ENCODE measurements at places on chromosomes 7 and 10.

DNA sequence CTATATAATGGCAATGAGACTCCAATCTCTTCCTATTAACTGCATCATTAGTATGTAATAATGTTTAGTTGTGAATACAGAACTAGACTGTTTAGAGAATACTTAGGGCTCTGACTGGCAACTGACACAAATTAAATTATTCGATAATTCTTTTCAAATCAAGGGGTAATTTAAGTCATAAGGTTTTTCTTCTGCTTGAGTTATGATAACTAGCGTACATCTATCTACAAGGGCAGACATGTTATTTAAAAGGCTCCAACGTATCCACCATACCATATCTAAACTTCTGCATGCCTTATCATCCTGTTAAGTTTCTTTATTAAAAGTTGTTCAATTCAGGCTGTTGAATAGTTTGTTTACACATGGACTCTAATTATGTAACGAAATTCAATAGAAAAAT lies 11.2 kb downstream of the SEMA3C start:
- H3K4me3 ChIP-seq, result no peak overlapping the region
- DNase-seq, result no peak
- H3K36me3 ChIP-seq, result peaks cover 11% of the 10 kb centered on the region
- H3K27me3 ChIP-seq, result no peaks in the 10 kb centered on the region

DNA sequence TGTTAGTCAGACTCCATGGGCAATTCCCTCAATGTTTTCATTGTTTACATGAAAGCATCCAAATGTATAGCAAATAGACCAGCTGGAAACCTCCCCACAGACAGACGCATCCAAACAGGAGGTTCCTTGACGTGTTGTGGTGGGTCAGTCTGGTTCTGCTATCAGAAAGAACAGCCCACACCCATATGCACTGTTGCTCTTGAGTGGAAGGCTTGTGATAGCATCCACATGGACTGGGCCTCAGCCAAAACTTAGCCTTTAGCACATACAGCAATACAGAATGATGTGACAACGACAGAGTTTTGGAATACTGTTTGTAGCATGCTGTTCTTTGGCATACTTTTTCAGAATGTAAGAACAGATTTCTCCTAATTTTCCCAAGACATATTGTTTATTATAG lies 299.2 kb upstream of the ETV1 start:
- no peaks in the 10 kb centered on the region for H3K27me3 ChIP-seq
- H3K27ac ChIP-seq, result no peak overlapping the region
- DNase-seq, result no peak
- no peak overlapping the region for H3K4me3 ChIP-seq
- no peaks in the 10 kb centered on the region for H3K4me1 ChIP-seq

- DNase-seq, result no peak
- peaks cover 72% of the 10 kb centered on the region for H3K36me3 ChIP-seq
- peaks cover 2% of the 10 kb centered on the region for H3K4me1 ChIP-seq
- no peak overlapping the region for H3K4me3 ChIP-seq
- H3K27ac ChIP-seq, result no peak overlapping the region
Measured at GRCh38 chr10:11272915-11273389, 255.3 kb downstream of the CELF2 start.

DNA sequence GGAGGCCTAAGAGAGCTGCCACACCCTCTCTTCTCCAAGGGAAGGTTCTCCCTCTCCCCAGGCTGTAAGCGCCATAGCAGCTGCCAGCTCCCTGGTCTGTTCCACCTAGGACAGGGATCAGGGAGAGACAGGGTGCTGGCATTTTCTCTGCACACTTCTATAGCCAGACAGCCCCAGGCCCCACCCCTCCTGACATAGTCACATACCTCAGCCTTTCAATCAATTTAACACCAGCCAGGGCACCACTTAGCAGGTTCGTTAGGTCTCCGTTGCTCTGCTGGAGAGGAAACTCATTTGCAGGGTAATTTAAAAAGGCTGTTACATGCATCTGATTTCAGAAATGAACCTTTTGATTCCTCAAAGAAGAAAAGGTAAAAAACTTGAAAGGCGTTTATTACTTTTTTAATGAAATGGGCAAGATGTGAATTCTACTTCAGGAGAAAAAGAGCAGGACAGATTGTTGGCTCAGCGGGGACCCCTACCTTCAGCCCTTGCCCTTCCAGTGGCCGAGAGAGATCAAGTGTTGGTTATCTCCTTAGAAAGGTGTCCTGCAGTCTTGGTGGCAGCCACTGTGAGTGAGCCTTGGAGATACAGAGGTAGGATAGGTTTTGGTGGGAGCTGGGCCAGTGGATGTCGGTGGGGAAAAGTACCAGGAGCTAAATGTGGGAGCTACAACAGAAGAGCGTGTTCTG lies 180.5 kb upstream of the GALNT17 start:
- DNase-seq, result no peak
- H3K4me3 ChIP-seq, result no peak overlapping the region
- no peak overlapping the region for H3K27ac ChIP-seq
- H3K27me3 ChIP-seq, result no peaks in the 10 kb centered on the region
- no peaks in the 10 kb centered on the region for H3K36me3 ChIP-seq

DNA sequence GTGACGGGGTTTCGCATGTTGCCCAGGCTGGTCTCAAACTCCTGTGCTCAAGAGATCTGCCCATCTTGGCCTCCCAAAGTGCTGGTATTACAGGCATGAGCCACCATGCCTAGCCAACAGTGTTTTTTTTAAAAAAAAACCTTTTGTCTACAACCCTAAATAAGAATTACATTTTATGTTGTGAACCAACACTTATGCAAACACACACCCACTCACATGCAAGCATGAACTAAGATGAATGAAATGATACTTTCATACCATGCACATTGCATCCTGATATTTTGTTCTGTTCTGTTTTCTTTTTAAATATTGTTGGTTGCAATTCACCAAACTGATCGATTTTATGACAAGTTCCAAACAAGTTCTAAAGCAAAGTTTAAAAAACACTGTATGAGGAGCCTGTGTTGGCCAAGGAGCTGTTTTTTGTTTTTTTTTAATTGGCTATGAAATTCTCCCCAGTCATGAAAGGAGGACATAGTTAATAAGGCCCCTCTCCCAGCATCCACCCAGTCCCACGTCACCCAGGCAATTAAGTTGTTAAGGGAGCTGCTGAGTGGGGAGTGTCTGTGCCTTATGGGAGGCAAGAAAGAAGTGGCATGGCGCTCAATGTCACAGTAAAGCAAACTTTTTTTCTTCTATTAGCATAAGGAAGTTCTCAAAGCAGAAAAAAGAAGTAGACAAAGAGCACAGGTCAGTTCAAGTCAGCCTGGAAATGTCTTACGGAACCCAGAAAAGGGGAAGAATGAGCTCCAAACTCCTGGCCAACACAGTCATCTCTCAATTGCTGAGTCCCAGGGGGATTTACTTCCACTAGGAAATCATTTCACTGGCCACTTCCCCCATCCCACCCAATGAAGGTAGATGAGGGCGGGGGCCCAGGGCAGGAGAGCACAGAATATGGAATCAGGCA lies 50.1 kb downstream of the NOD1 start:
- H3K36me3 ChIP-seq, result peaks cover 28% of the 10 kb centered on the region
- no peak overlapping the region for H3K4me3 ChIP-seq
- no peak overlapping the region for H3K27ac ChIP-seq
- H3K4me1 ChIP-seq, result peaks cover 2% of the 10 kb centered on the region

GRCh38 chr10:66927971-66928770 lies 2.3 kb downstream of the LRRTM3 start:
- H3K27me3 ChIP-seq, result peaks cover 58% of the 10 kb centered on the region
- H3K4me1 ChIP-seq, result peaks cover 3% of the 10 kb centered on the region
- DNase-seq, result no peak

DNA sequence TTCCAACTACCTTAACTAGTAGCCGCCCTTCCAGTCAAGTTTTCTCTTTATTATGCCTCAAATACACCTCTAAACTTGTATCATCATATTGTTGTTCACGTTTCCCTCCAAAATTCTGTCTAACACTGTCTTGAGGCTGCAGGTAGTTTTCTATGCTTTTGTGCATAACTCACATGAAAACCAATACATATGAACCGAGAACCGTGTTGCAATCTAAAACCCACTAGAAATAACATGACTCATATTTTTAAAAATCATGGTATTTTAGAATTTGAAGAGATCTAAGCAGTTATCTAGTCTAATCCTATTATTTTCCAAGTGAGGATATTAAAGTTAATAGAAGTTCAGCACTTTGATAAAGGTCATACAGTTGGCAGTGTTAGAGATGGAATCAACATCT lies 18.2 kb downstream of the LIPF start:
- DNase-seq, result no peak
- no peaks in the 10 kb centered on the region for H3K36me3 ChIP-seq
- H3K27me3 ChIP-seq, result no peaks in the 10 kb centered on the region
- H3K27ac ChIP-seq, result no peak overlapping the region
- no peak overlapping the region for H3K4me3 ChIP-seq
- H3K4me1 ChIP-seq, result no peaks in the 10 kb centered on the region

GRCh38 chr10:4678023-4678950 lies 147.7 kb upstream of the AKR1E2 start:
- H3K27ac ChIP-seq, result no peak overlapping the region
- no peaks in the 10 kb centered on the region for H3K36me3 ChIP-seq
- peaks cover 1% of the 10 kb centered on the region for H3K4me1 ChIP-seq
- DNase-seq, result peak; percentile 84
- H3K27me3 ChIP-seq, result no peaks in the 10 kb centered on the region
- no peak overlapping the region for H3K4me3 ChIP-seq

- H3K27me3 ChIP-seq, result no peaks in the 10 kb centered on the region
- H3K4me3 ChIP-seq, result no peak overlapping the region
- no peak overlapping the region for H3K27ac ChIP-seq
- peaks cover 46% of the 10 kb centered on the region for H3K36me3 ChIP-seq
- no peak for DNase-seq
Measured at GRCh38 chr7:102455596-102455995, 9.1 kb downstream of the ALKBH4 start.

DNA sequence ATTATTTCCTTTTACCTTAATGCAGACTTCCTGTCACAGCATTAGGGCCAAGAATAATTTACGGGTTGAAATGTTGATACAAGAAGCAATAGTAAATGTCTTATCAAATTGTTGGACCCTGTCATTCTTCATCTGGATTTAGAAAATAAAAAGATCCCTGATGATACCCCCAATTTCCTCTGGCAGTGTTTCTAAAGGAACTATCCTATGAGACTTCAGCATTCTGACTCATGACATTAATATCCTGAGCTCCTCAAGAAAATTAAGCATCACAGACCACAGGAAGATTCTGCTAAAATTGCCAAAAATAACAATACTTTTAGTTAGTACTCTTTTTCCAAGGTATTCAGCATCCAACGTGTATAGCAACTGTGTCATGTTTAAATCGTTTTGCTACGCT lies 490.5 kb upstream of the ANKRD30A start:
- no peaks in the 10 kb centered on the region for H3K36me3 ChIP-seq
- H3K27me3 ChIP-seq, result no peaks in the 10 kb centered on the region
- peaks cover 1% of the 10 kb centered on the region for H3K4me1 ChIP-seq
- peak; percentile 25 for DNase-seq

DNA sequence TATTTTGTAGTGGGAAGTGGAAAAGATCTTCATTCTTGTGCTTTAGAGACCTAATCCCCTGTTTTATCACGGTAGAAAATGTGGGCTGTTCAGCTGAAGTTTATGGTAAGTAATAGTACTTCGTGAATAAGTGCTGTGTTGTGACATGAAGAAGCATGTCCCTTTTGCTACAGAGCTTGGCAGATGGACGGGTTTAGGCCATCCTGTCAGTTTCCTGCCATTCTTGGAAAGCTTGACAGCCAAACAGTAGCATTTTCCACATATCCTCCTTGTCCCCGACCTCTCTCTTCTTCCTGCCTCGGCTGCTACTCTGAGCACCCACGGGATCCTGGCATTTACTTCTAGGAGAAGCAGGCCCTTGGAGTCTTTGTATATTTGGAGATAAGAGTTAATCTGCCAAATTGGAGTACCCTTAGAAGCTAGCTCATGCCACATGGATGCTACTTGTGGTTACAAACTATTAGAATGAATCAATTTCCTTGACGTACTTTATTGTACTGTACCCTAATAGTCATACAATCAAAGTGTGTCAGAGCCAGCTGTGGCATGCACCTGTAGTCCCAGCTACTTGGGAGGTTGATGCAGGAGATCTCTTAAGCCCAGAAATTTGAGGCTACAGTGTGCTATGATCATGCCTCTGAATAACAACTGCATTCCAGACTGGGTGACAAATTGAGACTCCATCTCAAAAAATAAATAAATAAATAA lies 39.2 kb downstream of the PNLIPRP3 start:
- peaks cover 4% of the 10 kb centered on the region for H3K27me3 ChIP-seq
- no peaks in the 10 kb centered on the region for H3K4me1 ChIP-seq
- no peak for DNase-seq
- H3K27ac ChIP-seq, result no peak overlapping the region
- H3K36me3 ChIP-seq, result peaks cover under 1% of the 10 kb centered on the region
- no peak overlapping the region for H3K4me3 ChIP-seq

DNA sequence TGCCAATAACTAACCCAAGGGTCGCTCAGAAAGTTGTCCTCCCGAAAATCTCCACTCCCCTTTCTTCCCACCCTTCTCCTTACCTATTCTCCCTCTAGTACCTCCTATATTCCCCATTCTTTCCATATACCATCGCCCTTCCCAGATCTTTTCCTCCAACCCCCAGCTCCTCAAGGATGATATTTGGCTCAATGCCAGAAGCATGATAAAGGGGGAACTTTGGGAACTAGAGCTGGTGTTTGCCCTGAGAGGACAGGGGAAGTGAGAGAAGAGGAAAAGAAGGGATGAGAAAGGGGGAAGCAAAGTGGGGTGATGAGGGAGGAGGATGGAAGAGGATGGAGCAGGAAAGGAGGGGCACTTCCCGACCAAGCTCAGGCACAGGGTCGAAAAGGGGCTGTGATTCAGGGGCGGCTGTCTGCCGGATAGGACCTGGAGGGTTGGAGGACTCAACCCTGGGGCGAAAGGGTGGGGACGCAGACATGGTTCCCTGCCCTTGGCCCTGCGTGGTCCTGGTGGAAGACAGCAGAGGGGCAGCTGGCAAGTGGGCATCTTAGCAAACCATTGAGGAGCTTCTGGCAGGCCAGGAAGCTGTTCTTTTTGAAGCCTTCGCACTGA lies 1.8 kb downstream of the OIT3 start:
- no peak overlapping the region for H3K4me3 ChIP-seq
- H3K27ac ChIP-seq, result no peak overlapping the region
- no peak for DNase-seq
- H3K36me3 ChIP-seq, result no peaks in the 10 kb centered on the region
- H3K4me1 ChIP-seq, result no peaks in the 10 kb centered on the region

- no peak for DNase-seq
- H3K27me3 ChIP-seq, result no peaks in the 10 kb centered on the region
- H3K4me3 ChIP-seq, result no peak overlapping the region
- no peaks in the 10 kb centered on the region for H3K4me1 ChIP-seq
Measured at GRCh38 chr7:44995555-44996493, 4.2 kb upstream of the CCM2 start.

- H3K4me3 ChIP-seq, result no peak overlapping the region
- H3K27ac ChIP-seq, result no peak overlapping the region
- peaks cover 53% of the 10 kb centered on the region for H3K27me3 ChIP-seq
- H3K36me3 ChIP-seq, result no peaks in the 10 kb centered on the region
- no peaks in the 10 kb centered on the region for H3K4me1 ChIP-seq
- DNase-seq, result no peak
Measured at GRCh38 chr10:71729161-71729636, 9.6 kb upstream of the C10orf105 start.
